ENCODE measurements at places on chromosomes 3 and 15.

GRCh38 chr15:70437089-70437488 is 326.3 kb downstream of the UACA start:
- no peak for DNase-seq

GRCh38 chr15:69701198-69701597 is 248.6 kb downstream of the RPLP1 start:
- no peak for DNase-seq

DNA sequence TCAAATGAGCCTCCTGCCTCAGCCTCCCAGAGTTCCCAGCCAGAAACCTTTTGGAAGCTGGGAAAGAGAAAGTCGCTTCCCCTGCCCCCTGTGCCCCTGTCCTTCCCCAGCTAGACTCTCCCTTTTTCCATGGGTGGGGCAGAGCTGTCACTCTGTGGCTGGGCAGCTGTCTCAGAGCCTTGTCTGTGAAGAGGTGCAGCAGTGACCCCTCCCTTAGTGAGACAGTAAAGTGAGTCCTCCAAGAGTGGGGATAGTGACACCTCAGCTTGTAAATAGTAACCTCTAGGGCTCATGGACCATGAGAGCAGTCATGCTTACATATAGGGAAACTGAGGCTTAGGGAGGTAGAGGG is 76.3 kb downstream of the SMAD6 start:
- DNase-seq, result no peak

- no peak for DNase-seq
Observed at GRCh38 chr3:138657508-138657907, 48.9 kb downstream of the FAIM start.

DNA sequence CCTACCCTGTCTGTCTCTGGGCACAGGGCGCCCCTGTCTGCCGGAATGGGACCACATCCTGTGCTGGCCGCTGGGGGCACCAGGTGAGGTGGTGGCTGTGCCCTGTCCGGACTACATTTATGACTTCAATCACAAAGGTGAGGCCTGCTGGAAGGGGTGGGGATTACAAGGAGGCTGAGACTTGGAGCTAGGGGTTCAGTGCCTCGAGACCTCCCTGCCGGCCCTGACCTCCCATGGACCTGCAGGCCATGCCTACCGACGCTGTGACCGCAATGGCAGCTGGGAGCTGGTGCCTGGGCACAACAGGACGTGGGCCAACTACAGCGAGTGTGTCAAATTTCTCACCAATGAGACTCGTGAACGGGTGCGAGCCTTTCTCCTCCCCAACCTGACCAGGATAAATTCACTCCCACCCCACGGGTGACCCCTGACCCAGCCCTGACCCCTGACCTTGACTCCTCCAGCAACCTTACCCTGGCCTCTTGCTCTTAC is 20.4 kb downstream of the PTH1R start:
- DNase-seq, result no peak

DNA sequence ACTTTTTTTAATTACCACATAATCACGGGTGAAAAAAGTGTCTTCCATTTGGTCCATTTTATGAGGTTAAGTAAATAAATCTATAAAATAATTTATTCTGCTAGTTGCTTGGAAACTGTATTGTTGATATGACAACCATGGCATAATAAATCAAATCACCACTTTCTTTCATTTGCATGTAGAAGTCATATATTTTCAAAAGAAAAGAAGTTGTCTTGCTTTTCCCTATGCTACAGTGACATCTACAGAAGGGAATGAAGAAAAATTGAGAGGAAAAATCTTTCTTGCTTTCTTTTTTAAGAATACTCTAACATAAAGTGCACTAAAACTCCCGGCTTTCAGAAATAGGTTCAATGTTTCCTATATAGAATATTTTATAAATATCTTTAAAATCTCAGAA is 228.5 kb downstream of the ZBBX start:
- no peak for DNase-seq

- no peak for DNase-seq
Observed at GRCh38 chr3:111723293-111724215, 128.4 kb upstream of the ZBED2 start.

GRCh38 chr3:142366434-142366833 is 81.4 kb downstream of the XRN1 start:
- DNase-seq, result no peak

DNA sequence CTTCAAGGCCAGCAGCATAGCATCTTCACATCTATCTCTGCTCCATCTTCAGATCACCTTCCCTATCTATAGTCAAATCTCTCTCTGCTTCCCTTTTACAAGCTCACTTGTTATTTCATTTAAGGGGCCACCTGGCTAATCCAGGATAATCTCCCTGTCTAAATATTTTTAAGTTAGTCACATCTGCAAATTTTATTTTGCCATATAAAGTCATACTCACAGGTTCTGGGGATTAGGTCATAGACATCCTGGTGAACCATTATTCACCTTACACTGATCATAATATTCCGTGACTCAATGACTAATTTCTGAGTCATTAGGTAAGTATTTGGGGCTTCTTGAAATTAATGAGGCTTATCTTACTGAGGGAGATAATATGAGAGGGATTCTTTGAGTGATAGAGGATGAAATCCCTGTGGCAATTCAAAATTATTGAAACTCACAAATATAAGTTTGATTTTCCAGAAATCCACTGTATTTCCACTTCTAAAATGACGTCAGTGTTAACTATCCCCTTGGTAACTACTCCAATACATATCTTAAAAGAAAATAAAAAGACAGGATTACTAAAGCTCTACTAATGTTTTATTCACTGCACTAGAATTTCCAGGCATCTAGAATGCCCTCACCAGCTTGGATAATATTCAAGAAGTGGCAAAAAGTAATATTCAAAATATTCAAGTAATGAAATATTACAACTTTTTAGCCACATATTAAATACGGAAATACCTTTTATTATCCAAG is 93.7 kb upstream of the RBMS3 start:
- DNase-seq, result no peak

GRCh38 chr3:12954891-12955650 is 113.7 kb upstream of the RPL32 start:
- peak; percentile 31 for DNase-seq

- no peak for DNase-seq
Observed at GRCh38 chr3:64067506-64068346, 44.4 kb upstream of the PSMD6 start.

DNA sequence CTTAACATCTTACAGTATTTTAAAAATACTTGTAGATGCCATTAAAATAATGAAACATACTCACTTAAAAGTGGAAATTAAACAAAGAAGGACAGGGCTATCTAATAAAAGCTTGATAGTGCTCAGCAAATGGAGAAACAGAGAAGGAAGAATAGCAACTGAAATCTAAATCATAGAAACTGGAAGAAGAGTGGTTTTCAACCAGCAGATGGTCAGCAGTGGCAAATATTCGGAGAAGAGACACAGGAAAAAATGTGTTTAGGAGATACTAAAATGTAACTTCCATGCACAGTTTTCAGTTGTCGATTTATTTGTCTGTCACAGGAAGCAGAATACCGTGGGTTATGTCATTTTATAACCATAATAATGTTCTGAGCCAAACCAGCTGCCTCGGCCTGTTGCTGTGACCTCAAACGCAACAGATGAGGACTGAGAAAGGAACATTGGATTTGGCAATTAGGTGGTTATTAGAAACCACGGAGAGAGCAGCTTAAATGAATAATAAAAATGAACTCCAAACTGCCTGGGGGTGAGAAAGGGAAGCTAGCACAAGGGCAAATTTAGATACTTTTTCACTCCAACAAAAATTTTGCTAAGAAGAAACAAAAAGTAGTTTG is 246.6 kb upstream of the KCNMB2 start:
- no peak for DNase-seq

DNA sequence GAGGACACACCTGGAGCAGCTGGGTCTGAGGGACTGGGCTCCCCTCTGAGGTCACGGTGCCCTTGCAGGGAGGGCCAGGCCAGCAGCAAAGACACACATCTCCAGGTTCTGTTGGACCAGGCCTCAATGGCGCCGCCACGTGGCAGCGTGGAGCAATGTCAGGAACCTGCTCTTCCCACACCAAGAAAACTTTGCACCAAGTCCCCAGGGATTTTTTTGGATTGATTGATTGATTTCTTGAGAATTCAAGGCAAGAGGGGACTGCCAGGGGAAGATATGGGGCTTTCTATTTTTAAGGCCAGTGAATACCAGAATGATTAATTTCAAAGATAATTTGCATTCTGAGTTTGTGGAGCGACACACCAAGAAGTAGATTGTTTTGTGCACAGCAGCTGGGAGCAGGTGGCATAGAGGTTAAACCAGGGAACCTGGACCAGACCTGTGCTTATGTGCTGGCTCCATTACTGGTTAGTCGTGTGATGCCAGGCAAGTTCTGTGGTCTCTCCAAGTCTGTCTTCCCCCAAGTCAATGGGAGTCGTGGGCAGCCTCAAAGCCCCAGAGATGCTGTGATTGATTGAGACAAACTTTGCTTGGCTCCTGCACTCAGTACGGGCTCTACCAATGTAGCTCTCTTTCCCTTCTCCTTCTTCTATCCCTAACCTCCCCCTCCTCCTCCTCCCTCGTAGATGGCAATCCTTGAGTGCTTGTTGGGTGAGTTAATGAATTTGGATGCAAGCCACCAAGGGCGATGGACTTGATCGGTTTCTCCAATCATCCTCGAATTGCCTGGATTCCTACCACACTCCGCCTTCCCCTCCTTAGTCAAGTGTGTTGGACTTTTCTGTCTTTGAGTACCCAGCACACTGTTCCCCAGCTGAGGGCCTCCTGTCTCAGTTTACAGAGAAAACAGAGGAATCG is 96.2 kb upstream of the TRPM1 start:
- DNase-seq, result no peak

DNA sequence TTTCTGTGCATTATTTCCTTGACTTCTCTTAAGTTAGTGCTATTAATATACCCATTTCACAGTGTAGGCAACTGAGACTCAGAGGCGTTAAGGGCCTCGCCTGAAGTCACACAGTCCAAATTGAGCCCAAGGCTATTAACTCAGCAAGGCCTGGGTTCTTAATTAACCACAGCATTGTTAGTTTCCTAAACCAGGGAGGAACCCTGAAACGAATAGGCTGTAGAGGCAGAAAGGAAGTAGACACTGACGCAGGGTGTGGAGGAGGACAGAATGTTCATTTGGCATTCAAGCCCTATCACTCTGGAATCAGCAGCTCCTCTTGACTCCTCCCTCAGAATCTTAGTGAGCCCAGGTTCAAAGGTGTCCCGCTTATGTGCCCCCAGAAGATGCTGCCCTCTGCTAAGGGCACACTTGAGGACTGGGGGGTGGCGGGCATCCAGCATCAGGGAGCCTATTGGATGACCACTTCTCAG is 13.9 kb downstream of the ARHGEF3 start:
- DNase-seq, result no peak

DNA sequence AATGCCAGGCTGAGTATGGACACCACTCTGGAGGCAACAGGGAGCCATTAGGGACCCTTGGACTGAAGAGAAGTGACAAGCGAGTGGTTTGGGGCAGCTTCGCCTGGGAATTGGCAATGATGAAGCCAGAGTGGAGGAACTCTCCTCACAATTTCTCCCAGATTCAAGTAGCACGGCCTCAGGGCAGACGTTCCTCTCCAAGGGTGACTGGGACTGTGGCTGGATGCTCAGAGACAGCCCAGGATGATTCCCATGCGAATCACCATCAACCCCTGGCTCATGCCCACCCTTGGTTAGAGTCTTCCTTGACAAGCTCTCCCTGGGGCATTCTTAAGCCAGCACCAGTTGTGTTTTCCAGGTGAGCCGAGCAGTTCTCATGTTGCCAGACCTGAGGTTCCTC is 16.3 kb upstream of the DOCK3 start:
- no peak for DNase-seq

- no peak for DNase-seq
Observed at GRCh38 chr15:80849308-80849707, 70.1 kb downstream of the CEMIP start.

- peak; percentile 49 for DNase-seq
Observed at GRCh38 chr3:119497820-119498185, 544 bp upstream of the TIMMDC1 start.

GRCh38 chr3:174216946-174217718 is 642.0 kb upstream of the NAALADL2 start:
- DNase-seq, result no peak

DNA sequence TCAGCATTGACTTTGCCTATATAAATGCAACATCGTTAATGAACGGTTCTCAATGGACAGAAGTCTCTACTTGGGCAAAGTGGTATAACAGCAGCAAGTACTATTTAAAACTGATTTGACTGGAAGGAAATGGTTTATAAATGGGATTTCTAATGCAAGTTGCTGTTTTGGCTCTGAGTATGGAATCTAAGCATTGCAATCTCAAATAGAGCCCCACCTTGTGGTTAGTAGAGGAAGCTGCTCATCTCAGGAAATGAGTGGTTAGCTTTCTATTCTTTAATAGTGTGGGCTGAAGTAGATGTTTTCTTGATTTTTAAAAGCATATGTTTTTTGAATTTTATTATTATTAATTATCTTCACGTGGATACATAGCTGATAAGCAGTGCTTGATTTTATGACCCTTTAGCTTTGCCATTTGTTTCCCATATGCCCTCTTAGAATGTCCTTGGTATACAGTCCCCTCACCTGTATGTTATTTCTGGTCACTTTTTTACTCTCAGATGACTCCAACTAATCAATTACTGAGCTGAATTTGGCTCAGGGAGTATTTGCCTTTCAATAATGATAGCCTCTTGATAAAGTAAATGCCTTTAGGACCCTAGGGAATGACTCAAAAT is 67.1 kb downstream of the OXSM start:
- no peak for DNase-seq

DNA sequence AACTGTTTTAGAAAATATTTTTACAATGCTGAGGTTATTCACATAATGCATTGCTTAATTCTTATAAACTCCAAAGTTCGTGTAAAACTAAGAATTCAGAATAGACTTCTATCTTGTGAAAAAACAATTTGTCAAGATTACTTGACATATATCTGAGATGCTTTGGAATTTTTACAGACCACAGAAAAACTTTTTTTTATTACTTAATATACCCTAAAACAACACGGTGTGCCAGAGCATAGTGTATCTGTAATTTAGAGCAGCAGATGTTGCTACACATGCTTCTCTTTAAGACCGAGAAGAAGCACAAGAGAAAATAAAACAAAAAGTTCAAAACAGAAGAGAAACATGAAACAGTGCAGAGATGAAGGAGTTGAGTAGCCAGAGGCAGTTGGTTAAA is 26.4 kb downstream of the ASB7 start:
- DNase-seq, result no peak

- DNase-seq, result no peak
Observed at GRCh38 chr3:78140274-78140673, 1100.4 kb downstream of the ROBO2 start.

GRCh38 chr3:63961891-63962290 is 49.7 kb upstream of the SCAANT1 start:
- DNase-seq, result no peak

All from right kidney (tissue), 9 donors.